Activated CD4-positive, CD25-positive, alpha-beta regulatory T cell treated with anti-CD3 and anti-CD28 coated beads, Interleukin-2, amount 50 U/mL, for 72 hours (primary cell): ENCODE measurements at places on chromosomes 2 and 18.
A peak's percentile ranks its signal among the peaks of the same experiment; 100 is the strongest.

GRCh38 chr2:158509928-158510797 is 53.4 kb downstream of the PKP4 start:
- DNase-seq = no peak

DNA sequence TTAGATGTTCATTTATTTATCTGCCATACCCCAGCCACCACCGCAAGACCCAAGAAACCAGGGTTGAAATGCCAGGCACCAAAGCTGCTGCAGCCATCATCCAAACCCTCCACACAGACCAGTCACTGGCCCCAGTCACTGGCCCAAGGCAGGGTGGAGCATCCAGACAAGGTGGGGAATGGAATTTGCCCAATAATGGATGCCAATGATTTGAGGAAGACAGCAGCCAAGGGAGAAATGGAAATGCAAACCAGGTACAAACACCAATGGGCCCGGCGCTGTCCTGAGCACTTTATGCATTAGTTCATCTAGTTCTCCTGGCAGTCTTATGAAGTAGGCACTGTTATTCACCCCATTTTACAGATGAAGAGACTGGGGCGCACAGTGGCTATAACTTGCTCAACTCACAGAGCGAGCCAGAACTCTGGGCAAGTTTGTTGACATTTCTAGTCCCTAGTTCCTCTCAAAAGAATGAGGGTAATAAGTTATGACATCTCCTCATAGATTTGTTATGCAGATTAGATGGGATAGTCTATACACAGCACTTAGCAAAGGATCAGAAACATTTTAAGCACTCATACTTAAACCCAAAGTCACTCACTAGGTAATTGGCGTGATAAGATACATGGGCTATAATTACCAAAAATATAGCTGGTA is 173.3 kb downstream of the TMEM247 start:
- no peak for DNase-seq

GRCh38 chr2:164717000-164717803 is 95.9 kb upstream of the GRB14 start:
- DNase-seq = no peak

DNA sequence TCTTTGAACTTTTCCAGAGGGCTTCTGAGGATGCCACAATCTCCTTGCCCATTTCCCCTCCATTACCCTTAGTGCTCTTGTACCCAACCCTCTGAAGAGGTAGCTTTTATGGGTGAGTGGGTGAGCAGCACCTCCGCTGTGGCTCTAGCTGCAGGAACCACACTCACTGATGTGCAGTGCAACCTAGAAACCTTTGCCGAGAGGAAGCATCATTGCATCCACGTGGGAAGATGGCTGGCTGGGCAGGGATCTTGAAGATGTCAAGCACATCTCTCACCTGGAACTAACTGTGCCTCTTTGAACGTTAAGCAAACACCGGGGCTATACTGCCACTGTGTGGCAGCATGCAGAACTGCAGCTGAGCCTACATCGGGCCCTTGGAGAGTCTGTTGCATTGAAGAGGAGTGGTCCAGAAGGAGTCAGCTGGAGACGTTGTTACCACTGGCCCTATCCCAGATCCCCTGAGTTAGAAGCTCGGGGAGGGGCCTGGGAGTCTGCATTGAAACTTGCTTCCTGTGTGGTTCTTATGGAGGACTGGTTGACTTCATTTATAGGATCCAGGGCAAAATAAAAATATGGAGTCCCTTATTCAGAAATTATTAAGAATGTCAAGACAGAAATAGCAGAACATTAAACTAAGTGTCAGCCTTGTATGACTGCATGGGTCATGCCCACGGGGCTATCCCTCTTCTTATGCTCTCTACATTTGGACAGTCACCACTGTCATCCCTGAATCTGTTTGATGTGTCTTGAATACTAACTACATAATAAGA is 28.7 kb downstream of the IGFBP5 start:
- peak; percentile 72 for DNase-seq

DNA sequence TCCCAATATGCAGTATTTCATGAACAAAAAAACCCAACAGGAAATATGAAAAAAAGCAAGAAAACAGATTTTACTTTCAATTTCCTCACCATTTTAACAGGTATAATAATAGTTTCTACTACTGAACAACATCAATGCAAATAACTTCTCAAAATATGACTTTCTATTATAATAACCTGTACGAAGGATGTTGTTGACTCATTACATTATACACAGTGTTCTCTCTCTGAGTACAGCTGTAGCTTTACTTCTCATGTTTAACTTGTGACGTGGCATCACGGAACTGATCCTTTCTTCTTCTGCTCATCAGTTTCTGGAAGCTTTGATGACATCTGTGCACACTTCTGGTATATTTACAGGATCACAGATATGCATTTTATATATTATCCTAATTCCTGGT is 40.0 kb downstream of the FAM228A start:
- DNase-seq = no peak

DNA sequence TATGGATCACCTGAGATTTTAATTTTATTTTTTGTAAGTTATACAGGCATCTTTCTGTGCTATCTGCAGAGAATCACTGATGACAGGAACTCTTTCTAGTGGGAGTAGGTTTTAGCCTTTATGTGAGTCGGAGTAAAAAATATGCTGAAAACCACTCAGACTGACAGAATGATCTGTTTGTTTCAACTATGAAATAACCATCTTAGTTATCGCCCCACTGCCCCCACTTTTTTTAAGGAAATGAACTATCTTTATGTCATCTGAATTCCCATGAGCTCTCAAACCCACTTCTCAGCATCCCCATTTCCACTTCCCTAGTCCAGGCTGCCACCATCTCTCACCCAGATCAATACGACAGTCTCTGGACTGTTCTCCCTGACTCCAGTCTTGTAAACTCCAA is 38.9 kb downstream of the MRPL33 start:
- DNase-seq = no peak

DNA sequence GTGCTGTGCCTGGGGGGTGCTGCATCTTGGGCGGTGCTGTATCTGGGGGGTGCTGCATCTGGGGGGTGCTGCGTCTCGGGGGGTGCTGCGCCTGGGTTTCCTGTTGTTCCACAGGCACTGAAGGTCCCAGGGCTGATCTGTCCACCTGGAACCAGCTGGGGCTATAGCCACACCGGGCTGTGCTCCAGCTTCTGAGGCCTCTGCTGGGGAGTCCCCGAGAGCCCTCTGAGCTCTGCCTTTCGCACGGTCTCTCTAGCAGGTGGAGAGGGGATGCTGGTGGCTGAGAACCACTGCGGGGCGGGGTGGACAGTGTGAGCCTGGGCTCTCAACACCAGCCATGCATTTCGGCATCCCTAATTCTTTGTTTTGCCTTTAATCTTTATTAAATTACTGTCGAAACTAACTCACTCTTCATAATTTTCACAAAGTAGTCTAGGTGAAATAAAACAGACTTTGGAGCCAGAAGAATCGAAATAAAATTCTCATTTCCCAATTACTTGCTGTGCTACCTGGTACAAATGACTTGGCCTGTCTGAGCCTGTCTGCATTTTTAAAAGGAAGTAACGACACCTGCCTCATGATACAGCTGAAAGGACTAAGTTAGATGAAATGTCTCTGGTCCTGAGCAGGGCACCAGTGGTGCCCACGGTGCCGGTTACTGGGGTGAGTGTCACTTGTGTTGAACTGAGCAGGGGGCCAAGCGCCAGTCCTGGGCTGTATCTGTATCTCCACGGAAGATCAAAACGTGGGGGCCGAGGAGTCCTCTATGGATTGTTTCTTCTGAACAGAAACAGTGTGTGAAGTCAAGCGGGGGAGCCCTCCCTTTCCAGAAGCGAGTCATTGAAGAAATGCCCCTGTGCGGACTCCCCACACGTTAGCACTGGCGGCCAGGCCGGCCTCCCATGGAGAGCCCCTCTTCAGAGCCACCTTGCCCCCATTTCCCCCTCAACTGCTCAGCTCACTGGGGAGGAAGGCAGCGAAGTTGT is 142.0 kb downstream of the ASB1 start:
- no peak for DNase-seq

- no peak for DNase-seq
Measured at GRCh38 chr2:15445891-15446562, 115.1 kb downstream of the NBAS start.

- no peak for DNase-seq
Measured at GRCh38 chr2:135703300-135703699, 38.4 kb upstream of the UBXN4 start.

GRCh38 chr18:59067873-59068272 is 71.8 kb upstream of the SEC11C start:
- DNase-seq = no peak

DNA sequence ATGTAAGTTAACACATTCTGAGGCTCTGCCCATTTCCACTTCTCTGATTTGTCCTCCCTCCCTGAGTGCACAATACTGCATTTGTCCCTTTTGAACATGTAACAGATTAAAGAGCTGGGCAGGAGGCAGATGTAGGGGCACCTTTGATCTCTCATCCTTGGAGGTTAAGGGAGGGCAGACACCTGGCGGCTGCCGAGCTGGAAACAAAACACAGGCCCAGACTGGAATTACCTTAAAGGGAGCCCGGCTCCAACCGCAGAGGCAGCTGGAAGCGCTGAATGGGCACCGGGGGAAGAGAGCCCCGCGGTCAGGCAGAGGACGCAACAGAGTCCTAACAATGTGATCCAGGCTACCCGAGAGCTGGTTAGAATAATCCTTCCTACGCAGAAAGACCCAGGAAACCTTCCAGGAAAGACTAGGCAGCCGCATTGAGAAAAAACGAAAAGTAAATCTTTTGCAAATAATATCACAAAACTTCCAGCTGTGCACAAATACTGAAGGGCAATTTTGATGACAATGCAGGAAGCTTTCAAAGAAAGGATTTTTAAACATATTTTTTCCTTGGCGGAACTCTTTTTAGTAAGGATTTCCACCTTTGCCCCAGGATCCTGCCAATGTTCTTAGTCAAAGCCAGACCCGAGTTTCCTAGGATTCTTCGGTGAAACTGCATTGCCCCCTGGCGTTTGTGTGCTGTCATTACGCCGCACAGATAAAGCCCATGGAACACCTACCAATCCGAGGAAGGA is 216.0 kb downstream of the TGIF1 start:
- DNase-seq = peak; percentile 73

GRCh38 chr2:202187570-202187969 is 50.8 kb downstream of the SUMO1 start:
- DNase-seq = no peak

DNA sequence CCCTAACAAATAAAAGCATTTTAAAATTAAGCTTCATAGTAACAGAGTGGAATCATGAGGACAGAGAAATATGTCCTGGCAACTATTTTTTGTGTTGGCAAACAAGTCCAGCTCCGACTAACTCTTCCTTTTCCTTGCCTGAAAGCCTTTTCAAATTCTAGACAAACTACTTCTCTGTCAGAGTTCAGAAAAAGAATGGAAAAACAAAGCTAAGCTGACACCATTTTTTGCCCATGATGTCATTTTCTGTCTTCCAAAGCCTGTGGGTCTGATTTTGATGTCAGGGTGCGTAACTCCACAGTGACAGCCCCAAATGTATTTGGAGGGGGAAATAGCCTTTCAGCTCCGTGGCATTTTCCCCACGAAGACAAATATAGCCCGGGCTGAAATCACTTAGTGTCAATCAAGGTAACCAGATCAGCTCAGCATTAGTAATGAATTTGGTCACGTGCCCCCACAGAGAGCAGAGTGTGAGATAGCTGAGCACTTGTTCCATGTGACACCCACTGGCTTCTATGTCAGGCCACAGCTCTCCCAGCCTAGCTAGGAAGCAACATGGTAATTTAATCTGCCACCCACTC is 233.0 kb upstream of the SIX2 start:
- DNase-seq = no peak

DNA sequence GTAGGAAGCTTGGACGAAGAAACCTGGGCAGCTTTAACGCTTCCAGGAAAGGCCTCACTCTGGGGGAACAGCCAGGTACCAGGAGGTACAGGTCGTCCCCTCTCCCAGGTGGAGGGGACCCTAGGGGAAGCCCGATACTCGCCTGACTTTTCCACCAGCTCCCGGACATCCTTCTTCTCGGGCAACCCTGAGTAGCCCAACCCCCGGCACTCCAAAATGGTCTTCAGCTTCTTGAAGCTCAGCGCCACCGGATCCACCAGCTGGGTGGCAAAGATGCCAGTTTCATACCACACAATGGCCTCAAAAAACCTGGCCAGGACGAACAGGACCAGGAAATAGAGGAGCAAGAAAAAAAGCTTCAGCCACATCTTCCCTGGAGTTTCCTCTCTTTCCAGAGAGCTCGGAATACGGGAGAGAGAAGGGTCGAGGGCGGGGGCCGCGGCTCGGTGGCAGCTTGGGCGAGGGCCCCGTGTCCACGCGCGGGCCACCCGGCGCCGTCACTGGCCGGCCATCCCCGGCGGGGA is 1.1 kb downstream of the RNF103 start:
- DNase-seq = peak; percentile 39

GRCh38 chr18:50806208-50806616 is 13.6 kb downstream of the MRO start:
- no peak for DNase-seq

- DNase-seq = no peak
Measured at GRCh38 chr2:215579809-215580208, 143.9 kb upstream of the FN1 start.

GRCh38 chr2:112835061-112835501 is 1.5 kb downstream of the IL1B start:
- DNase-seq = no peak

DNA sequence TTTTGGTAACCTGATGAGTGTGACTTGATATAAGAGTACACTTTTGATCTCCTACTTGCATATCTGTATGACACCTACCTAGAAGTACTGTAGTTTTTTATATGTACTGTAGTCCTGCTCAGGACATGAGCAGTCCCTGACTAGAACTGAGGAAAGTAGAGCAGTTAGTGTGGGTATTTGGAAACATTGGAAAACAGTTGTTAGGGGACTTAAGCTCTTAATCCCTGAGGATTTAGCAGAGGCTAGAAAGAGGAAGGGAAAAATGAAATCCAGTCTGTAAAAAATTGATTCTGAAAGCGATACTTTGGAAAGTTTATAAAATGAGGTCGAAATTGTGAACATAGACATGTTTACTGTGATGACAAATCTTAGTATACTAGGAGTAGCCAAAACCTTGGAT is 125.6 kb downstream of the NCOA1 start:
- no peak for DNase-seq
